ENCODE measurements at places on chromosomes 7 and 10.

DNA sequence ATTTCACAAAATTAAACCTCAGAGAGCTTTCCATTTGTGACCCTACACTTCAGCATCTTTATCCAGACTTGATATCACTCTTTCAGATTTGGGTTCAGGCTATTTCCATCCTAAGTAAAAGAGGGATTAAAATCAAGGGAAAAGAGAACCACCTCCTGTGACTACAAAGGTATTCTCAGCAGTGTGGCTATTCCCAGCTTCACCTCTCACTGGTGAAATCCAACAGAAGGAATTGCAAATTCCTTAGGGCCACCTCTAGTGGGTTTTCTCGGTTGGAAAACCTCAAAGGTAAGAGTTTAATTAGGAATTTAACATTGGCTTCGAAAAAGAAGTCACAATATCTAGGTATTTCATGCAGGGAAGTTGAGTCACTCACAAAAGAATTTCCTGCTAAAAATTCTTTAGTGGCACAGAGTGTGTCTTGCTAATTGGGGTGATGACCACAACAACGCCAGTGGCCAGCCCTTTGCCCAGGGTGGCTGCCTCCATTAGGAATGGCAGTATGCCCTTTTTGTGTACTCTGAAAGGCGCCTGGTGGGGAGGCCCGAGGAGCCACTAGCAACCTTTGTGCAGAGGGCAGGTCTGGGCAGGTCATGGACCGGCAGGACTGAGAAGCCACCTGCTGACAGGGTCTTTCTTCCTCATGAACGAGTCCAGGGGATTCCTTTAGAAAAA, 52.2 kb downstream of the SEM1 start:
- no peak for DNase-seq

DNA sequence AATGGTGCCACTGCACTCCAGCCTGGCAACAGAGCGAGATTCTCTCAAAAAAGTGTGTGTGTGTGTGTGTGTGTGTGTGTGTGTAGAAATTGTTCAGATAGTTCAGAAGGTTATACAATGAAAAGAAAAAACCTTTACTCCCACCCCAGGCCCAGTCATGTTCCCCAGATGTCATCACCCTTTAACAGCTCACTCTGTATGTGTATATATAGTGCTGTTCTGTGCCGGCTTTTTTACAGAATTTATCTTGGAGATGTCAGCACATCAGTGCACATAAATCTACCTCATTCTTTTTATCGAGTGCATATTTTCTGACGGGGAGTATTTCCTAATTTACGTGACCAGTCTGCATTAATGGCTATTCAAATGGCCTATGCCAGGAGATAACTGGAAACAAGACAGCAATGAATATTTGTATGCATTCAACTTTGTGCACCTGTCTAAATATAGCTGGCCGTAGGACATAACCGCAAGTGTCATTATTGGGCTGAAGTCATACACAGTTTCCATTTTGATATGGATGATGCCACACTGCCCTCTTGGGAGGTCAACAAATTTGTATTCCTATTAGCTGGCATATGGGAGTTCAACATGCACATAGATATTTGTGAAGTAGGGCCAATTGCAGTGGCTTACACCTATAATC, 11.7 kb downstream of the NIPSNAP2 start:
- no peak for DNase-seq

GRCh38 chr10:85961073-85961472, 405.5 kb downstream of the GRID1 start:
- DNase-seq = no peak

- DNase-seq = no peak
Measured at GRCh38 chr7:19696926-19697325, 11.9 kb downstream of the POLR1F start.

GRCh38 chr10:80539421-80540031, 1.8 kb downstream of the SH2D4B start:
- no peak for DNase-seq

- no peak for DNase-seq
Measured at GRCh38 chr7:117323851-117324711, 1.2 kb upstream of the WNT2 start.

DNA sequence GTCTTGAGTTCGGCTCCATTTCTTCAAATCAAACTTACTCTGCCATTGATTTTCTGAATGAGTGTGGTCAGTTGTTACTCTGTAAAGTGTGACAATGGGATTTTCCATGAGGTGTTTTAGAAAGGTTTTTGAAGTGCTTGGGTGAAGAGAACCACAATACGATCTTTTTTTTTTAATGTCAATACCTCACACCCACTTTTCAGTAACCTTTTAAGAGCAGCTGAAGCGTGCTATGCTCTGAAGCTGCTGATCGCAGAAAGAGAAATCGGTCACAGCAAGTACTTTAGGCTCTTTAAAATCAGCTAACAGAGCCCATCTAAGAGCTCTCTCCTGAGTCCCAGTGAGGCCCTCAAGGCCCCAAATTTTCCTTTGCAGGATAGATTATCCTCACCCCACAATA, 34.4 kb upstream of the YAE1 start:
- no peak for DNase-seq

DNA sequence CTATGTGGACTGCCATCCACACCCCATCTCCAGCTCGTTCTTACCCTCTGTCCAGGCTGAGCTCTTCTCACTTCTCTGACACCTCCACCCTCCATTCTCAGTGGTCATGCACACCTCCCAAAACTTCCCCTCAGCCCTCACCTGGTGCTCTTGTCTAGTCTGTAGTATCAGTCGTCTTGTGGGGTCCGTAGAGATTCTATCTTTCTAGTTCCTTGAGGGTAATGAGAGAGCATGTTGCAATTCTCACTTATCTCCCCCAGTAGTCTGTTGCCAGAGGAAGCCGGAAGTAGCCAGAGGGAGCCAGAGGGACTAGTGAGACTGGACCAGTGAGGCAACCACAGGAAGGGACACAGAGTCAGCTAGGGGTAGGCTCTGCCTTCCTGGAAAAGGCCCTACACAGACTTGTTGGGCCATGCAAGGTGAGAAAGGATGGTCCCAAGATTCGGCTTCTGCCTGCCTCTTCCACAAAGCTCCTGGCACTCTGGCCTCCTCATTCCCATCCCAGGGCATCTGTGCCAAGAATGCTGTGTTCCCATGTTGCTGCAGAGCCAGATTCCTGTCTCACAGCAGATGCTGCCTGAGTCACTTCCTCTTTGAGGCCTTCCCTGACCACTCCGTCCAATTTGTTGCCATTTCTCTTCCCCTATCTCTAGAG, 50.6 kb upstream of the DUSP5 start:
- DNase-seq = no peak

- no peak for DNase-seq
Measured at GRCh38 chr7:133562621-133563020, 309.7 kb downstream of the EXOC4 start.

DNA sequence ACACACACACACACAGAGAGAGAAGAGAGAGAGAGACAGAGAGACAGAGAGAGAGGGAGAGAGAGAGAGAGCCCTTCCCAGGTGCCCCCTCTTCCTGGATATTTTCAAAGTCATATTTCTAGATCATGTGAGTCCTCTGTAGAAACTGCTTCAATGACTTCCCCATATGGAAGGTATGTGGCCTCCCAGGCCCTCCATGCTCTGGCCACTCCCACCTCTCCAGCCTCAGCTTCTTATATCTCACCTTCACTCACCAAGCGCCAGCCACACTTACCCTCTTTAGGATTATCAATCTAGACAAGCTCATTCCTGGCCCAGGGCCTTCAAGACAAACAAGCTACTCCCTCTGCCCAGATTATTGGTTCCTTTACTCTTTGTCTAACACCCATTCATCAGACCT, 259.7 kb downstream of the MTERF1 start:
- DNase-seq = no peak

- peak; percentile 12 for DNase-seq
Measured at GRCh38 chr10:93199191-93199751, 125.6 kb downstream of the CYP26A1 start.

GRCh38 chr7:37230221-37230620, 218.4 kb downstream of the ELMO1 start:
- no peak for DNase-seq

- DNase-seq = no peak
Measured at GRCh38 chr10:71745664-71746250, 26.2 kb upstream of the C10orf105 start.

GRCh38 chr7:1355568-1356340, 103.5 kb downstream of the MICALL2 start:
- DNase-seq = no peak

DNA sequence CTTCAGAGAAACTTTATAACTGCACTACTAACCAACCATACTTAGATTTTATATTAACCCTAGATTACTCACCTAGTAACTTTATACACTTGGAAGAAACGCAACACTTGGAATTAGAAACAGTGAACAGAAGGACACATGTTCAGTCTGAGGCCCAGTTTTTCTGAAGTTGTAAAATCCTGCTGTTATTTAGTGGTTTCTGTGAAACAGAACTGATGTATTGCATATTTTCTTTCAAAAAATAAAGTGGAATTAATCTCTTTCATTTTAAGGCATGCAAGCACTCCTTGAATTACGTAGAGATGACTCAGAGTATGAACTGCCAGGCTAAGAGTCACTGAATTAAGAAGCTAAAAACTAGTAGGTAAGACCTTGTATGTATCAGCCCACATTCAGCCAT, 215.8 kb downstream of the SKAP2 start:
- DNase-seq = no peak

- no peak for DNase-seq
Measured at GRCh38 chr7:106116161-106116704, 4.1 kb upstream of the SYPL1 start.

DNA sequence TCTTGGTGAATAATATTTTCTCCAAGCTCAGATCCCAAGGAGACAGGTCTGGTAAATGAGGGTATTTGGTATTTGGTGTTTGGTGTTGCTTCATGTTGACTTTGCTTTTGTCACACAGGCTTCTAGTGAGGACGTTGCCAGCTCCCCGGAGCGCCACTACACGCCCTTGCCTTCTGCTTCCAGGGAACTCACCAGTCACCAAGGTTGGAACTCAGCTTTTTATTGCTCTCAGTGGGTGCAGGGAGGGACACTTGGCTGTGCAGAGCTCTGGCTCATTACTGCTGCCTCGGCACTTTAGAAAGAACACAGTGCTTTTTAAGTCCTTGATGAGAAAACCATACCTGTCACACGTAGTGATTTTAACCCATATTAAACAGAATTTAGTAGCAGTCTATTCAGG, 892.9 kb downstream of the LRMDA start:
- no peak for DNase-seq

GRCh38 chr10:106255111-106255678, 909.3 kb downstream of the SORCS1 start:
- DNase-seq = no peak

DNA sequence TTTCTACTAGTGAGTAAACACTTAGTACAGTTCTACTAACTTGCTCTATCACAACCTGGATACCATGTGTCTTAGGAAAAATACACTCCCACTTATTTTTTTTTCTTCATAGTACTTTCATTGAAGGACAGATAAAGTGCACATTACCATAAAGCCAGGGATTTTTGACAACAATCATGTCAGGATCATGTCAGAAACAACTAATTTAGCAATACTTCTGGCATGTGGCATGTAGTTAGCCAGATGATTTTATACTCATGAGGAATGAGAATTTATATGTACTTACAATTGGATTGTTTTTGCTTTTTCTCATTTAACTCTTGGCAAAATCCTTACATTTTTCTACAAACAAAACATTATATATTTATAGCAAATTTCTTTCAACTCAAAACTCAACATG, 630.7 kb upstream of the GRM3 start:
- no peak for DNase-seq

DNA sequence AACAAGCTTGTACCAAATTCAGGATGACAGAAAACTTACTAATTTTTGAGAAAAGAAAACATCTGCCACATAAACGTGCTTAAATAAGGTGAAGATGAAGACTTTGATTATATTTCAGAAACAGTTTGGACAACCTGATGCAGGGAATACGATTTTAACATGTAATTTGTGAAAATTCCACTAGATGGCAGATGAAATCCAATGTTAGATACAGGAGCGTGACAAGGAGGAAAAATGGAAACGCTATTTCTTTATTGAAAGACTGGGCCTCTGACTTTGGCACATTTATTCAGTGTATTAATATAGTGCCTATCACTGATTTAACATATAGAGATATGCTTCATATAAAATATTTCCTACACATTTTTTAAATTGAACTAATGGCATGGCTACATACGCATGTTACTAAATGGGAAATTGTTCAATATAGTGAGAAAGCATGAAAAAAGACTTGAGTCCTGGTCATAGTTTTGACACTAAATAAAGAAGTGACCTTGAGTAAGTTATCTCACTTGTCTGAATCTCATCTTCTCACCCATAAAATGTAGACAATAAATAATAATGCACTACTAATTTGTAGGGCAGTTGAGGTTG, 60.7 kb downstream of the CD36 start:
- DNase-seq = peak; percentile 70

DNA sequence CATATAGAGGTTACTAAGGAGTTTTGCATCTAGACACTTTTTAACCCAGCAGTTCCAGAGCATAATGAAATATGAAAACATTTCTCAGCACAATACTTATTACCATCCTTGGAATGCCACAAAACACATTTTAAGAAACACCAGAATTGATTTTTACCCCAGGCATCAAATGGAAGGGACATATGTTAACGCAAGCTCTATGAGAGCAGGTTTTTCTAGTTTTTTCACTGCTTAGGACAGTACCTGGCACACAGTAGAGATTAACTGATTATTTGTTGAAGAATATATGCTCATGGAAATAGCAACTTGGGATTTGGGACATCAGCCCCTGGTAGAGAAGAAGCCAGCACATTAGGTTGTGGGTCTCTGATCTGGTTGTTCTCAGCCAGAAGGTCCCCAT, 67.0 kb upstream of the ARID5B start:
- no peak for DNase-seq

- no peak for DNase-seq
Measured at GRCh38 chr7:36911788-36912187, 187.5 kb upstream of the AOAH start.

DNA sequence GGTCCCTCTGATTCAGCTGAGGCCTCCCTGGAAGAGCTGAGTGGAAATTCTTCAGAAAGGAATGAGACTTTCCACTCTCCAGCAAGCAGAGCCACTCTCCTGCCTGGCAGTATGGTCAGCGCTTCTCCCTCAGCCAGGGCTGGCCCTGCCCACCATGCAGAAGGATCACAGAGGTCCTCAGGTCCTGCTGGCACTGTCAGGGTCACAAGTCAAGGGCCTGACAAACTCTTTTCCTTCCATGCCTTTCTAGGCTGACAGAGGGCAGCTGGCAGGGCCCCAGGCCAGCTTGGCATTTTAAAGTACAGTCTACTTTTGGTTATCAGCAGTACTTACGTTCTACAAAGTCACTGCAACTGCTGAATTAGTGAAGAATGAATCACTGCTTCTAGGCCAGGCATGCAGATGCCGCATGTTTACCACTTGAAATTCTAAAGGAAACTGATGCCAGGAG, 119.3 kb upstream of the FRMD4A start:
- DNase-seq = no peak

GRCh38 chr10:53022611-53023088, 250.1 kb upstream of the MBL2 start:
- DNase-seq = no peak

GRCh38 chr10:63346015-63346441, 119.7 kb downstream of the JMJD1C start:
- no peak for DNase-seq

- no peak for DNase-seq
Measured at GRCh38 chr7:155710031-155710430, 65.6 kb downstream of the RBM33 start.
